ENCODE measurements at places on chromosomes 1 and 21.

GRCh38 chr1:226470921-226471866 lies 63.3 kb upstream of the PARP1 start:
- no peak for DNase-seq

GRCh38 chr1:213669964-213670691 lies 317.6 kb upstream of the PROX1 start:
- no peak for DNase-seq

GRCh38 chr1:77888781-77889642 lies 588 bp downstream of the NEXN start:
- no peak for DNase-seq

GRCh38 chr1:67743072-67743725 lies 58.2 kb downstream of the GADD45A start:
- DNase-seq, result no peak

- no peak for DNase-seq
Measured at GRCh38 chr1:170221031-170221430, 75.3 kb downstream of the NTMT2 start.

DNA sequence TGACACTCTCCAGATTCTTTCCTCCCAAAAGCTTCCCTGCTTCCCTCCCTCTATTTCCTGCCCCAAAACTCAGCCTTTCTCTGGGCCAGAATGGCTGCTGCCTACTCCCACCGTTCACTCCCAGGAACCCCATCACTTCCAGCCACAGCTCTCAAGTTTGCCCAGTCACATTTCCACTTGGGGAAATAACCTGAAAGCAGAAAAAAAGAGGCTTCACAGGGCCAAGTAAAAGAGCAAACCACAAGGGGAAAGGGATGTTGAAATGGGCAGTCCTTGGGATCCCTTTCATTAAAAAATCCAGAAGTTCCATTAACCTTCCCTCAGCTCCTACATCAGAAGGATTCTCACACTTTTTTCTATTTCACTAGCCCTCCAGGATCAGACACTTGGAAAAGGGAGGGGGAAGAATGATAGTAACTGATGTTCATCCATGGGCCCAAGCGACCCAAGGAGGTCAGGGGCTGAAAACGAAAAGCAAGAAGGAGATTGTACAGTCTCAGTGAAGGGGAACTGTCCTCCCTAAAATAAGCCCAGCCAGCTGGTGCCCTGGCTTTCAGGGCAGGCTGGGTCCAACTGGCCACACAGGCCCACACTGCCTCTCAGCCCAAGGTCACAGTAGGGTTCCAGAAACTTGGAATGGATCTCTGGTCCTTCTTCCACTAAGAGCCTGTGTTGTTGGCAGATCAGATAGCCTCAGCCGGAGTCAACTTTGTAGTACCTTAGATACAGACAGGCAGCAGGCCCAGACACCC lies 49.7 kb downstream of the DMAP1 start:
- no peak for DNase-seq

DNA sequence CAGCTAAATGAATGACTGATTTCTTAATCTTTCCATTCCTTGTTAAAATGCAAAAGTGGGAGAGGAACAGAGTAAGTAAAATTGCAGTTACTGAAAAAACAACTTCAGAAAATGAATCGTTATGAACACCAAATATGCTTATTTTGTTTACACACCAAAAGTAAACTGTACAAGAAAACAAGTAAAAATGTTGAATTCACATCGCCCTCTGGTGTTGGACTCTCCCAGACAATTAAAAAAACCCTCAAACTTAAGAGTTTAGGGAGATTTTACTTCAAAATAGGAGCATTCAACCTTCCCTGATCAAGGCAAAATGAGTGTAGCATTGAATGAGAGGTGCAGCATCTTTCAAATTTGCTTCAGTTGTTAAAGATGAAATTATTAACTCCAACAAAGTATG lies 19.4 kb upstream of the ESRRG start:
- no peak for DNase-seq

DNA sequence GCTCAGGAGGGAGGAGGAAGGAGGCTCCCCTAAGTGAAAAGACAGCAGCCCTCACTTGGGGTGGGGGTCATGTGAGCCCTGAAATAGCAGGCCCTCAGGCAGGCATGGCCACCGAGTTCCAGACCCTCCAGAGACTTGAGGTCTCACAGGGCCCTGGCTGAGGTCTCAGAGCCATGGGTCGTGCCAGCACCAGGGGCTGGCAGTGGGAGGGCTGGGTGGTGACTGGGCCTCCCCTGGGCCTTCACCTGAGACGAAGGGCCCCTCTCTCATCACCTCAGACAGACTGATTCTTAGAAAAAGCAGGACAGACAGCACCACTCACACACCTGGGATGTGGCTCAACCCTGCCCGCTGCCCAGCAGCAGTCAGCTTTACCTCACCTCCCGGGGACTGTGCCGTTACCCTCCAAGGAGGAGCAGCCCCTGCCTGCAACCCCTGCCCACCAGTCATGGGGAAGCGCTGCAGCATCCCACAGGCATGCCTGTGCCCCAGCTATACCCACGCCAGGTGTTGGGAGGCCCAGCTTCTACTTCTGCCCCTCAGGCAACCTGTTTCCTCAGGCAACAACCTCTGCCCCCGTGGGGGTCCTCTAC lies 42.6 kb upstream of the LRP8 start:
- DNase-seq, result no peak

DNA sequence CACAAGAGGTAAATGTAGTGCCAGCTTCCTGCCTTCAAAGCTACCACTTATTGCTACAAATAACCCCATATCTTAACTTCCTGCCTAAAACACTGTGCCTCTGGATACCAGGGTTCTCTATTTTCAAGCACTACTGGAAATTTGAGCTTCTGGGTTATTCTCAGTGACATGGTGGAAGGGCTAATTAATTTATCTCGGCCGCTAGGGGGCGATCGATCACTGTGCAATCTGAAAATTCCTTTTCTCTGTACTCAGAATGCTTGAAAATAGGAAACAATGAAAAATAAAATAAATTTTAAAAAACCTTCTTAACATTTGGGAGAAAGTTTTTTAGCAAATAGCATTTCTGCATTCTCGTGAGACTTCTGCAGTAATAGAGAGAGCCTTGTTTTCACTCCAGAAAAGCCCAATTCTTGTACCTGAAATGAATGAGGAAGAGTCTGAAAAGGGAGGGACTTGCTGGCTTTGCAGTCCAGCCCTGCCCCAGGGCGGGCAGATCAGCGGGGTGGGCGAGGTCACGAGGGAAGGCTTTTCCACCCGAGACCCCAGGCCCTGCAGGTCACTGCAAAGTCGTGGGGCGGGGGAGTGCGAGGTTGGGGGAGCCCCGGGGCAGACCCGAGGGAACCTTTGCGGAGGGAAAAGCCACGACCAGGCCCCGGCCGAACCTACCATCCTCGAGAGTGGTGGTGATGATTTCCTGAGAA lies 276.7 kb downstream of the PCP4 start:
- peak; percentile 2 for DNase-seq

GRCh38 chr1:162756523-162756922 lies 34.0 kb upstream of the HSD17B7 start:
- DNase-seq, result no peak

DNA sequence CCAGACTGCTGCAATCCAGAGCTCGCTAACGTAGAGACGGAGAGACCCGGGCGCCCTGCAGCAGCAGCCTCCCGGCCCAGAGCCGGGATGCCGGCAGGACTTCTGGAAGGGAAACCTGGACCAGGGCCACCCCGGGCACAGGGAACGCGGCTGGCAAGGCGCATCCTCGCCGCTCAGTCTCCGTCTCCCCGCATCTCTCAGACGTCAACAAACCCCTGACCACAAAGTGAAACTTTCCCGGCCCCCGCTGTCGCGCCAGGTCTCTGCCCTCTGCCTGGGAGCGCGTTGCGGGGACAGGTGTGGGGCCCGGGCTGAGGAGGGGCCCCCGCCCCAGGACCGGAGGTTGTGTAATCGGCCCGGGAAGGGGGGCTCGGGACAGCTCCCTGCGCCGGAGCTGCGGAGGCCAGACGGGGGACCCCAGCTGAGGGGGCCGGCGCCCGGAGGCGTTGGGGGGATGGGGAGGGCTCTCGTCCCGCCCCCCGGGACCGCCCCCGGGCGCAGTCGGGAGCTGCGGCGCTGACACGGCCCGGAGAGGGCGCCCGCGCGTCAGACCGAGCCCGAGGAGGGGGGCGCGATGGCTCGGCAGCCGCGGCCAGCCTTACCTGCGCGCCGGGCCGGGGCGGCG lies 116.6 kb upstream of the HIVEP3 start:
- peak; percentile 31 for DNase-seq

GRCh38 chr1:84693005-84693404 lies 2.7 kb upstream of the SSX2IP start:
- DNase-seq, result no peak

DNA sequence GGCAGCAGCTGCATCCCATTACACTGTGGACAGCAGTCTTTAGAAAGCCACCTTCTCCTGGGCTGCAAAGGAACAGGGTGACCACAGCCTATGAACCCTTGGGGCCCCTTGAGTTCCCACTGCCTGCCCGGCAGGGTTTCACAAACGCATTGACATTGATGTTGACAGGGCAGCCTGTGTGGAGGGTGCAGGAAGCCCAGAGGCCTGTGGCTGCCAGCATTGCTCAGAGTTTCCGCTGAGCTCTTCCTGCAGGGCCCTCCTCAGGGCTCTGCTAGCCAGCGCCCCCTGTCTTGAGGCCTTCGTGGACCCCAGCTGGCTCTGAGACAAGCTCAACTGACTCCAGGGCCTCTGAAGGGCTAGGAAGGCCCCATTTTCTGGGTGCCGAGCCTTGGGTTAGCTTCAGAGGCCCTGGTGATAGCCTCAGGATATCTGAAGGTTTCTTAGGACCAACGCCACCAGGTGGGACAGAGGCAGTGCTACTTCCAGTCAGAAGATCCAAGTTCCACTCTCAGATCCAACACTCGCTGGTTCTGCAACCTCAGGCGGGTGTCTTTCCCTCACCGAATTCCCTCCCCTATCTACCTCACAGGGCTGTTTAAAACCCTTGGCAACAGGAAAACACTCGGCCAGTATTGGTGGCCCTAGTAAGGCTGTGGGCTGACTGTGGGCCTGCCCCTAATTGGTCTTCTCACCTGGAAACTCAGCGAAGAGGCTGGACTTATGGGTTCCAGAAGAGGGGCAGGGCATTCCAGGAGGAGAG lies 27.2 kb upstream of the EPS8L3 start:
- DNase-seq, result peak; percentile 88

GRCh38 chr1:86472767-86473166 lies 4.0 kb downstream of the CLCA1 start:
- DNase-seq, result no peak

DNA sequence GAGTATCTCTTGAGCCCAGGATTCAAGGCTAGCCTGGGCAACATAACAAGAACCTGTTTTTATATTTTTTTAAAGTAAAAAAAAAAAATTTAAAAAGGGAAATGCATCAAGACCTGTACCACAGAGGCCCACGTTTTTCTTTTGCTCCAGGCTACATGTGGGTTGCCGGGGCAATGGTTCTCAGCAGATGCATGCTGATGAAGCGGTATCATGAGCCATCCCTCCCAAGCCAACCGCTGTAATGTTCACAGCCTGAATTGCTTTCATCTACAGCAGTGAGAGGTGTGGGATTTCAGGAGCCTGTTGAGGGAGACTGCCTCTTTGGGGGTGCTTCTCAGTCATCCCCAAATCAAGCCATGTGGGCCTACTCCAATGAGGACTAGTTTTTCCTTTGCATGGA lies 60.5 kb downstream of the CD58 start:
- no peak for DNase-seq

- DNase-seq, result no peak
Measured at GRCh38 chr1:50110151-50110550, 1.4 kb downstream of the ELAVL4 start.

GRCh38 chr1:95068956-95069709 lies 3.6 kb downstream of the ALG14 start:
- DNase-seq, result no peak

DNA sequence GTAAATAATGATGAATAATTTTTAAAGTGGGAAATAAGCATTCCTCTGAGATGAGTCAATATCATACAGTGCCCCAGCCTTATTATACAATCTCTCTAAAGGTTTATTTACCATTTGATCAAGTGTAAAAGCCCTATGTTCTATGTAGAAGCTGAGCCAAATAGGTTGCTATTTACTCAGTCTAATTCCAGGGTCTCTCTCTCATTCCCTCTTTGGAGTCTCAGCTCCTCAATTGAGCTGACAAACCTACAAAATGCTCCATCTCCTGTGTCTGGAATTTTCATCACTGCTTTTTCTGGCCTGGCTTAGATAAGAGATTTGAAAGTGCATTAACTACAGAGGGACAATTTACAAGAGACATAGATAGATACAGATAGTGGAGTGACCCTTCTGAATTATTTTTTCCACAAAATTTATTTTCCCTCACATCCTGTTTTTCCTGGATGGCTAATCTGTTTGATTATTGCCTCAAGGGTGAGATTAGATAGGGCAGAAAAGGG lies 24.8 kb upstream of the USH2A start:
- no peak for DNase-seq

DNA sequence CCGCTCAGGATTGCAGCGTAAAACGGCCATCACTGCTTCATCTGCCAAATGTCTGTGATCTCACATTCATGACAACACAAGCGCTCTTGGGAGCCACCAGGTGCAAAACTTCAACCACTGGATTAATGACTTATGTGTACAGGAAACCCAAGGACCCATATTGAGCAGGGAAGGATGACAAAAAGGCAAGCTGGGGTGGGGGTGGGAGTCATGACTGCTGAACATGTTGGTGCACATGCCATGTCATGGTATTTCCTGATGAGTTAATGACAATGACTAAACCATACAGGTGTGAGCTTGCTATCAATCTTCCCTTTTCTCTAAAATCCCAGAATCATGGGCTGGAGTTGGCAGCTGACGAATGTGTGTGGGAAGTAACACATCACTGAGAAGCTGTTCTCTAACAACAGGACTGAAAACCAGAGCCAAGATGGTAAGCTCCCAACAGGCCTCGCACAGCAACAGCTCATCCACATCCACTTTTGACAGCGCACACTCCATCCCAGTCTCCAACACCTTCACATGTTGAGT lies 3.1 kb upstream of the SH2D5 start:
- DNase-seq, result no peak

DNA sequence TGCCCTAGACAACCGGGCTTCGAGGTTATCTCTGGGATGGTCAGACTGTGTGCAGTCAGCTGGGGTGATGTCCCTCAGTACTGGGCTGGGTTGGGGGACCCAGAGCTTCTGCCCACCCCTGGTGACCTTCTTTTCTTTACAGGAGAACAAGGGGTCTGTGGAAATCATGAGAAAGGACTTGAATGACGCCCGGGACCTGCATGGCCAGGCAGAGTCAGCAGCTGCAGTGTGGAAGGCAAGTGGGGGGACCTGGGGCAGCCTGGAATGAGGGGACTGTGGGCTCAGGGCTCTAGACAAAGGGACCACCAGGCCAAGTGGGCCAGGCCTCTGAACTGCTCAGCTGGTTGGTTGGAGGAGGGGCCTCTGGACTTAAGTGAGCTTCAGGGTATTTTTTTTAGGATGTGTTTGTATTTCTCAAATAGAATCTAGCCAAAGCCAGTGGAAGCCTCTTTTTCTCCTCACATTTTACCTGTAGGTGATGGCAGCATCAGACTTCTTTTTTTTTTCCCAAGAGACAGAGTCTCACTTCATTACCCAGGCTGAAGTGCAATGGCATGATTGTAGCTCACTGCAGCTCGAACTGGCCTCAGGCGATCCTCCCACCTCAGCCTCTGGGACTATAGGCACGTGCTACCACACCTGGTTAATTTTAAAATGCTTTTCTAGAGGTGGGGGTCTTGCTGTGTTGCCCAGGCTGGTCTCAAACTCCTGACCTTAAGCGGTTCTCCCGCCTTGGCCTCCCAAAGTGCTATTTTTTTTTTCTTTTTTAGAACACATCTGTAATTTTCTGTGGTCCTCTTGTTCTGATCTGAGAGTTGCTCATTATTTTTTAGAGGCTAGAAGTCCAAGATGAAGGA lies 1.9 kb downstream of the RNF187 start:
- DNase-seq, result no peak

- DNase-seq, result no peak
Measured at GRCh38 chr1:221667504-221667903, 74.4 kb downstream of the DUSP10 start.

- DNase-seq, result no peak
Measured at GRCh38 chr1:26177182-26177684, at the start of gene CNKSR1. Gene CNKSR1, plus strand, starts transcription at chr1:26177491. Its CDS starts 57 bp downstream, at chr1:26177548.
